ENCODE measurements at places on chromosomes 7 and 10.

DNA sequence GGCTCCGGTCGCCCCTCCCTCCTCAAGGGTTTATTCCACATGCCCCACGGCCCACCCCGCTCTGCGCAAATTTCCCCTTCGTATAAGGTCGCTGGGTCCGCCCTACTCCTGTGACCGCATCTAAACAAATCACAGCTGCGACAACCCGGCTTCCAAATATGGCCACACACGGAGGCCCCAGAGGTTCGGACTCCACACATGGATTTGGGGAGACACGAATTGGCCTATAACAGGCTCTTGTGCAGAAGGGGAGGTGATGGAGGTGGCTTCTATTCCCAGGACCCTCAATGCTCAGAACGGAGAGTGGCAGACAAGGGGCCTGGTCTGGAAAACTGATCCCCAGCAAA is 90.1 kb downstream of the FOXL3 start:
- DNase-seq, result peak; percentile 40

GRCh38 chr10:84902553-84902952 is 574.2 kb downstream of the CCSER2 start:
- DNase-seq, result no peak

- DNase-seq, result no peak
Observed at GRCh38 chr10:8417631-8418030, 363.1 kb downstream of the GATA3 start.

- peak; percentile 85 for DNase-seq
Observed at GRCh38 chr7:138981332-138982203, at the start of gene KIAA1549. KIAA1549 (minus strand) TSS chr7:138981389; CDS start chr7:138981269, 120 bp downstream.

GRCh38 chr7:106736508-106737201 is 75.7 kb upstream of the CCDC71L start:
- peak; percentile 90 for DNase-seq

DNA sequence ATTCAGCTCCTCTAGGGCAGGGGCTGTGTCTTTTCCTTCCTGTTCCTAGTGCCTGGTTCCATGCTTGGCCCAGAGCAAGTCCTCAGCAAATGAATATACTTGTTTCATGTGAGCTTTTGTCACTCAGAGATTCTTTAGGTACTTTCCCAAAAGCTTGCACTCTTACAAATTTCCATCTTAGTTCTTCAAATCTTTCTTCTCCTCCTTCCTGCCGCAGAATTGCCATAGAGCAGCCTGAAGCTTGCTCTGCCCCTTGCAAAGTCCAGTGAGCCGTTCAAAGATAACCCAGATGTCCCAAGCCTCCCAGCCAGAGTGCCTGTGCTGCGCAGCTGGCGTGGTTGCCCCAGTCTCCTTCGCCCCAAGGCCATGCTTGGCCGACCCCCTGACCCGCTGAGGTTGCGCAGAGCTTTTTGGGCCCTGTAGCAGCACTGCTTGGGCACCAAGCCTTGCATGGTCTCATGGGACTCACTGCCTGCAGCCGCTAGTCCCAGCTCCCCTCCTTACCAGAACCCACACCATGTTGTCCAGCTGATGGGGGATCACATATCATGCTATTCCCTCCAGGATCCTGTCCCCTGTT is 20.7 kb downstream of the CHST3 start:
- DNase-seq, result no peak

DNA sequence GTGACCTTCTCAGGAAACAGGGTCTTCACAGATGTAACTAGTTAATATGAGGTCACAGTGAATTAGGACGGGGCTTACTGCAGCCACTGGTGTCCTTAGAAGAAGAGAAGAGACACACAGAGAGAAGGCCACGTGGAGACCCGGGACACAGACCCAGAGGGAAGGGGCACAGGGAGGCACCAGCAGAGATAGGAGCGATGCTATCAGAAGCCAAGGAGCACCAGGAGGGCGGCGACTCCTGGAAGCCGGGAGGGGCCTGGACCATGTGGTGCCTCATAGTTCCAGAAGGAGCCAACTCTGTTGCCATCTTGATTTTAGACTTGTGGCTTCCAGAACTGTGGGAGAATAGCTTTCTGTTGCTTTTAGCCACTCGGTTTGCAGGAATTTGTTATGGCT is 505.9 kb downstream of the TCERG1L start:
- DNase-seq, result no peak

GRCh38 chr10:122116331-122116730 is 127.4 kb downstream of the TACC2 start:
- no peak for DNase-seq

DNA sequence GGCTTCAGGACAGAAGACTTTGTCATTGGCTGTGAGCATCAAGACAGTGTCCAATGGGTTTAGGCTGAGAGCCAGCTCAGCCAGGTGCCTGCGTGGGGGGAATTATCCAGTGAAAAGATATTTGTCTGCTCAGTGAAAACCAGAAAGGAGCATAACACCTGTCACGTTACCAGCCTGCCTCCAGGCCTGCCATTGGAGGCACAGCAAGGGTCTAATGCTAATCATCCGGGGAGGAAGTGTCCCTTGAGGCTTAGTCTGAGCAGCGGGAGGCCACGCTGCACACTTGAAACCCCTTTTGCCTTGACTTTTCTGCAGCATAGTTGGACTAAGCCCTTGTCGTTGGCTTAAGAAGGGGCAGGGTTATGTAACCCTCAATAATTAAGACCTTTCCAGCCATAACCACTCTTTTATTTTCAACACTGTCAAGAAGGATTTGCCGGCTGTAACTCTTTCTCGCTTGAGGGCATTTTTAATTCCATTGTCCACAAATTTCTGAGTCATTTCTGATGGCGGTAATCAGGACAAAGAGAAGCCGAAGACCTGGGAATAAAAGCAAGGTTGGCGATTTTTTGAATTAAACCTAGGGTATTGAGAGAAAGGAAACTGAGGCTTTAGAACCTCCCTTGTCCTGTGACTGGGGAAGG is 639.6 kb upstream of the FOXK1 start:
- DNase-seq, result no peak

GRCh38 chr7:52547308-52547910 is 488.0 kb upstream of the POM121L12 start:
- peak; percentile 4 for DNase-seq

GRCh38 chr10:23917251-23917840 is 291.6 kb upstream of the KIAA1217 start:
- DNase-seq, result no peak

- DNase-seq, result peak; percentile 60
Observed at GRCh38 chr10:3699916-3700315, 85.1 kb downstream of the KLF6 start.

GRCh38 chr7:69682518-69682917 is 84.2 kb downstream of the AUTS2 start:
- no peak for DNase-seq

GRCh38 chr10:44260286-44260928 is 124.5 kb downstream of the CXCL12 start:
- no peak for DNase-seq

DNA sequence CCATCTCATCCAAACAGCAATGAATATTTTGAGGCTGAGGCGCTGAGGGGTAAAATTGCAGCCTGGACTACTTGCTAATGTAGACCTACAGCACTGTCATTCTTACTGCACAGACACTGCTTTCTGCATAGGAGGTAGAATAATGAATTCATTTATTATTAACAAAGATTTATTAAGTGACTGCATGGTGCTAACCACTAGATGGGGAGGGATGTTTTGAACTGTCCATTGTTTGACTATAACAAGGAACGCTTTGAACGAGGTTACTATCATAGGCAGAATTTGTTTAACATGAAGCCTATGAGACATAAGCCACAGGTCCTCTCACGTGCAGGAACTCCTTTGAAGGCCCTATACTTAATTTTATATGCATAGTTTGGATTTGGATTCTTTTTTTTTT is 143.8 kb downstream of the CFTR start:
- DNase-seq, result no peak

DNA sequence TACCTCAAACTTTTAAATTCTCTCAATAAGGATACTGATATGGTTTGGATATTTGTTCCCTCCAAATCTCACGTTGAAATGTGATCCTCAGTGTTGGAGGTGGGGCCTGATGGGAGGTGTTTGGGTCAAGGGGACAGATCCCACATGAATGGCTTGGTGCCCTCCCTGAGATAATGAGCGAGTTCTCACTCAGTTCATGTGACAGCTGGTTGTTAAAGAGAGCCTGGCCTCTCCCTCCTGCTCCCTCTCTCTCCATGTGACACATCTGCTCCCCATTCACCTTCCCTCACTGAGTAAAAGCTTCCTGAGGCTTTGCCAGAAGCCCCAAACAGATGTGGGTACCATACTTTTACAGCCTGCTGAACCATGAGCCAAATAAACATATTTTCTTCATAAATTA is 19.2 kb downstream of the ABCB4 start:
- DNase-seq, result no peak

DNA sequence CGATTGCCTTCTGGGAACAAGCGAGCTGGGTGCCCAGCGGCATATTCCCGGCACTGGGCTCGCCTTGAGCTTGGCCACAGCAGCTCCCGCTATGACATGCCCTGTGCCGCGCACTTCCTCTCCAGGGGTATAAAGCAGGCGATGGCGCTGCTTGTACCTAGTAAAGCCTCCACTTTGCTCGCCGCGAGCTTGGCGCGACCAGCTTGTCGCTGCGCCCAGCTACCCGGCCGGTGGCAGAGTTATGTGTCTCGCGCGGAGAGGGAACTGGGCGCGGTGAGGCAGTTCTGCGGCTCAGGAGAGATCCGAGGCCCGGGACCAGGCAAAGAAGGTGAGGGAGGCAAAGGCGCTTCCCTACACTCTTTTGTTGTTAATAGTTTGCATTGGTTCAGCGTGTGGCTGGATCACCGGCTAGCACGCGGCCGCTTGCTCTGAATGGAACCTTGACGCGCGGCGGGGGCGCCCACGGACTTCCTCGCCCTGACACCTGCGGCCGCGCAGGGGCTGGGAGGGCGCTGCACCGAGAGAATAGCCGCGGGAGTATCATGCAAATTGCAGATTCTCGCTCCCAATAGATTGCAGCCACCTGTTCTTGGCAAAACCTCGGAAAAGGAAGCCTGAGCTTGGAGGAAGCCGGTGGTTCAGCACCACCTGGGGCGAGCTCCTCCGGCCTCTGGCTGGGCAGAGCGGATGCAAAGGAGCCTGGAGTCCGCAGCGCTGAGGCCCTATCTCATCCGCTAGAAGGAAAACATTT is 3.0 kb upstream of the BUB3 start:
- DNase-seq, result peak; percentile 89

DNA sequence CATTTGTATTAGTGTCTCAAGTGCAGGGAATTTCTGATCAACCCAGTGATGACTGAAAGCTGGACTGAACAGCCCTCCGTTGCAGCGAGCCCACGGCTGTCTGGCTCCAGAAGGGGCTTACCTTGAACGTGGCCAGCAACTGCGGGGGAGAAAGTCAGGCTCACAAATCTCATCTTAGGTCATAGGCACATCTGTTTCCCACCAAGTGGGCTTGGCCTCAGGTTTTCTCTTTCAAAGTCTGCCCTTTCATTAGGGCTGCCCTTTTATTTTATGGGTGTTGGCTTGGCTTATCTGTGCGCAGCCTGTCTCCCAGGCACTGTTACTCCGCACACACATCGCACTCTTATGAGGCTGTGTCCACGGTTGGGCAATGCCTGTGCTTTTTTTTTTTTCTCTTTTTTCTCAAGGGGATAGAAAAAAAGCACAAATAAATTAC is 178.0 kb downstream of the JCAD start:
- DNase-seq, result no peak

DNA sequence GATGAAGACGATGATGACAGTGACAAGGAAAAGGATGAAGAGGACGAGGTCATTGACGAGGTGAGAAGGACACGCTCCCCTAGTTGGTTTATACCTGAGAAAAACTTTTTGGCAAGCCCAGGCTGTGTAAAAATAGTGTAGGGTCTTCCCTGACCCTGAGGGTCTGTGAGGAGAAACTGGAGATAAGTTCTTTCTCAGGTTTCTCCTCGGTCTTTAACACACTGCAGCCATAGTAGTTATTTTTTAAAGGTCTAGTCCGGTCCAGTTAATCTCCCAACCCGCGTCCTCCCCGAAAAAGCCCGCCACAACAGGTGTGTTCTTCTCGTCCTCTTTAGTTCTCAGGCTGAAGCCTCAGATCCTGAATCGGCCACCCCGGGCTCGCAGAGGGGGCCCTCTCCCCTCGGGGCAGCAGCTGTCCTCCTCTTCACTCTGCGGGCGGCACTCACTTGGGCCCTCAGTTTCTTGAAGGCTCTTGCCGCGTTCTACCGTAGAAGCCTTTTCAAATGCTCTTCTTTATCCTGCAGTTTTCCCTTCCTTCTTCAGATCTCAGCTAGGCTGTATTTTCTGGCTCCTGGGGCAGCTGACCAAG is 411 bp downstream of the BCCIP start:
- DNase-seq, result peak; percentile 18

- DNase-seq, result no peak
Observed at GRCh38 chr7:20491284-20491683, 124.2 kb upstream of the ABCB5 start.

DNA sequence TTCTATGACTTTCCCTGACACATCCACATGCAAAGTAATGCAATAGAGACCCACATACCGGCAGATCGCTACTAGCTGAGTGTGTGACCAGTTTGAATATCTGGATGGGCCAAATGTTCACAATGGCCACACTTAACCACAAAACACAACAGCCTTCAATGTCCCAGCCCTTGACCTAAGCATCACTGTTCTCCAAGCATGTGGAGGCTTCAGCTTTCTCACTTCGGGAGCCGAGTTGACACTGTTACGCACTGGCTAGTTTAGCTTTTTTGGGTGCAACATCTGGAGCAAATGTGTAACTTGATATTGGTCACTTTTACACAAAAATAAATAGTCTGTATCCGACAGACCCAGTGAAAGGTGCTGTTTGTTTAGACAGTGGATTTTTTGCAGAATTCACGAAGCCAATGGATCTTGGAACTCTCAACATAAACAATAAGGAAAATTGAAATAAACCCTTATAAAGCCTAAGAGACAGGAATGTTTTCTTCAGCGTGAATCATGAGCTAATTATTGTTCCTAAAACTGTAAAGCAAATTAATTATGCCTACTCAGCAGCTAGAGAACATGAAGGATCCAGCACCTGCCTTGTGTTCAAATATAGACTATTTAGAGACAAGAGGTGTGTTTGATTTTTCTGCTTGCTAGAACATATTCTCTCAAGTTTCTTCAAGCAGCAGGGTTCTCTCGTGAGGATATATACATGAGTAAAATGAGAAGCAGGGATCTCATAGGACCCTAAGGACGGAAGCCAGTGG is 117.6 kb upstream of the JCAD start:
- DNase-seq, result no peak

DNA sequence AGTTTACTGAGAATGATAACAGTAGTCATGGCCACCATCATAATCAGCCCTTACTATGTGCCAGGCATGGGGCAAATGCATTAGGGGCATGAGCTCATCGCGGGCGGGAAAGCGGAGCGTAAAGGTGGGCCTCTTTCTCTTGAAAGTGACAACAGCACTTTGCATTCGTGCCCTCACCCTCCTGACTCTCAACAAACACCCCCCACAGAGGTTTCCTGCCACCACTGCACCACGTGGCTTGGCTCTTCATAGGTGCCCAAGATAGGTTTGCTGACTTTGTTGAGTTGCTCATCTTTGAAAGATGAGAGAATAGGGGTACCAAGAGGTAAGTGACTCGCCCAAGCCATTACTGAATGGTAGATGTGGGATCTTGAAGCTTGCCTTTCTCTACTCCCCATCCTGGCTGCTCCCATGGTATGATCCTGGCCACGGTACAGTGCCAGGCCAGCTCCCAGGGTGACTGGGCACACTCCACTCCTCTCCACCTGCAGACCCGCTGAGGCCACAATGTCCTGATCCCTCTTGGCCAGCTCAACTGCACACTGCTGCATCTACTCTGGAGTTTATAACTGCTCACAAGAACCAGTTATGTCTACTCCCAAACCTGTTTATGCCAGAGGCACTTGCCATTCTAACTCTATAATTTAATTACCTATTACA is 26.0 kb downstream of the SLIT1 start:
- no peak for DNase-seq
